ENCODE measurements at places on chromosomes 7 and 10.

GRCh38 chr7:105067691-105068090, 53.7 kb downstream of the KMT2E start:
- no peak for DNase-seq

DNA sequence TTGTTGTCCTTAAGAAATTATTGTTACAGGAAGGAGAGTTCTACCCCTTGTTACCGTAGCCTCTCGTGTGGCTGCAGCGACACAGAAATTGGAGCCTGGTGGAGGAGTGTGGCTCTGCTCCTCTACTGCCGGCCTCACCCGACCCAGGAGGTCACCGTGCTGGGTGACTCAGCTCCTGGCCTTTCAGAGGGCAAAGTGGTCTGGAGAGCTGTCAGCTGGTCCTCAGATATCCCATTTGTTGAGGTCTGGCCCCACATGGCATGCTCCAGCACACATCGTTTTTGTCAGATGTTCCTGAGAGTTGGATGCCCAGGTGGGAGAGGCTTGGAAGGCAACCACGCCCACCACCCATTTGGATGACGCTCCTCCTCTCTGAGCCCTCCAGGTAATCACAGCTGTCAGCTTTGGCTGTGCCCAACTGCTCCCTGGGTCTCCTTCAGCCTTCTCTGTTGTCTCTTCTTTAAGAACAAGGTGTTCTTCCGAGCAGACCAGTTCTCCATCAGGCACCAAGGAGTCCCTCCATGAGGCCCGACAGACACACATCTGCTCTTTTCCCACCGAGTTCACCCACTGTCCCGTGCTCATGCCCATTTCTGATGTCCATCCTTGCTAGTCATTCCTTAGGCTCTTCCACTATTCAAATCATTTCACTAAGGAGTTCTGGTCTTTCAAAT, 80.3 kb downstream of the RAMP3 start:
- no peak for DNase-seq

- DNase-seq = no peak
These were observed 164.1 kb downstream of the PTEN start for GRCh38 chr10:88027570-88027969.

DNA sequence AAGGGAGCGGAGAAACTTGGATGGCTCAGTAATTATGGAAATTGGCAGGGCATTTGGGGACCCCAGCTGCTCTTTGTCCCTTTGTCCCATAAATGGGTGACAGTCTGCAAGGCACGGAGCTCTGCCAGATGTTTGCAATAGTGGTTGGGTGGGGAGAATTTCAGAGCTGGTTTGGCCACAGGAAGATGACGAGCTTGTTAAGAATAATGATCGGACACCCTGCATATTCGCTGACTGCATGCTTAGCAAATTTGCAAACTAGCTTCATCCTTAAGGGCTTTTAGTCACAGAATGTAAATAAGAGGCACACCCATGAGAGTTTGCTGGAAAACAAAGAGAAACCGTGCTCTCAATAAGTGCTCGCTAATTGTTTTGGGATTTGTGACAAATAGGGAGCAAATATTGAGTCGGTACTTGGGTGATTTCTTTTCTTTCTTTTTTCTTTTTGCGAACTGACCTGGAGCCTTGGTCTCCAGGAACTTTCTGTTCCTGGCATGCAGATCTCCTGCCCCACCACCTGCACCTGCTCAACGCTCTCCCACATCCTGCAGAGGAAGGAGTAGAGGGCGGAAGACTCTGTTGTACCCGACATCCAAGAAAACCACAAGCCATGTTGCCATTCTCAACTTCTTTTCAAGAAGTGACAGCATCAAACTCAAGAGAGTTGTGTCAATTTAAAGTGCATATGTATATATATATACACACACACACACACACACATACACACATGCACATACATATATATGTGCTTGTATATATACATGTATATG, 238.9 kb downstream of the CAMK1D start:
- DNase-seq = no peak

- no peak for DNase-seq
These were observed 2.6 kb upstream of the PLCE1 start for GRCh38 chr10:93991114-93991513.

DNA sequence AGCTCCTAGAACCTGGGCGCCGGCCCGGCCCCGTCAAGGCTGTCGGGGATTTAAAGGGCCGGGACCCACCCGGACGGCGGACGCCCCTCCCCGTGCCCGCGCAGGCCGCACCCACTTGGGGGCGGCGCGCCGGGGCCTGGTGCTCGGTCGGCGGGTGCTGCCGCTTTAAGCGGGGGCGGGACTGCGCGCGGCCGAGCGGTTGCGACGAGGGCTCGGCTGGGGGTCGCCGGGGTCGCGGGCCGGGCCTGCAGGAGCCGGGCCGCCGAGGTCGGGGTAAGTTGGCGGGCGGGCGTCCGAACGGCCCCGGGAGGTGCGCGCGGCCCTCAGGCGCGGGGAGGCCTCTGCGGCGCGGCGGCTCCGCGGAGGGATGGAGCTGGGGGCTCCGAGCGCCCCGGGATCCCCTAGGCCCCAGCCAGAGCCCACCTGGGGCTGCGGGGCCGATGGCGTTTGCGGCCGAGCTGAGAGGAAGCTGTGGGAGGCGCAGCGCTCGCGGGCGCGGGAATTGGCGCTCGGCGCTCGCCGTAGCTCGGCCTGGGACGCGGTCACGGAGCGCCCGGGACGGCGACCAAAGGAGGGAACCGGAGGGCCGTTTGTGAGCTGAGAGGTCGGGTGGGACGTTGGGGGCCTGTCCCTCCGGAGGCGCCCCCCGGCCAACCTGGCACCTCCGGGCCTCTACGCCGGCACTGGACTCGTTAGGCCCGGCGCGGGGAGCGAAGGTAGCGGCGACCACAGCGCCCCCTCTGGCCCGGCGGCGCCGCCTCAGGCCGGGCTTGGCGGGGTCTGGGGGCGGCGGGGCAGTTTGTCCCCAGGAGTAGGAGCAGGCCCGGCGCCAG, at the start of gene TRRAP:
Gene TRRAP (plus strand): TSS at position 168 of the 833 bp plus-strand sequence. CDS start 2,619 bp downstream, outside the sequence.
- DNase-seq = peak; percentile 29

- DNase-seq = no peak
These were observed 18.8 kb downstream of the FOXI2 start for GRCh38 chr10:127755753-127756152.

GRCh38 chr7:104267701-104268368, 60.0 kb upstream of the ORC5 start:
- peak; percentile 41 for DNase-seq

DNA sequence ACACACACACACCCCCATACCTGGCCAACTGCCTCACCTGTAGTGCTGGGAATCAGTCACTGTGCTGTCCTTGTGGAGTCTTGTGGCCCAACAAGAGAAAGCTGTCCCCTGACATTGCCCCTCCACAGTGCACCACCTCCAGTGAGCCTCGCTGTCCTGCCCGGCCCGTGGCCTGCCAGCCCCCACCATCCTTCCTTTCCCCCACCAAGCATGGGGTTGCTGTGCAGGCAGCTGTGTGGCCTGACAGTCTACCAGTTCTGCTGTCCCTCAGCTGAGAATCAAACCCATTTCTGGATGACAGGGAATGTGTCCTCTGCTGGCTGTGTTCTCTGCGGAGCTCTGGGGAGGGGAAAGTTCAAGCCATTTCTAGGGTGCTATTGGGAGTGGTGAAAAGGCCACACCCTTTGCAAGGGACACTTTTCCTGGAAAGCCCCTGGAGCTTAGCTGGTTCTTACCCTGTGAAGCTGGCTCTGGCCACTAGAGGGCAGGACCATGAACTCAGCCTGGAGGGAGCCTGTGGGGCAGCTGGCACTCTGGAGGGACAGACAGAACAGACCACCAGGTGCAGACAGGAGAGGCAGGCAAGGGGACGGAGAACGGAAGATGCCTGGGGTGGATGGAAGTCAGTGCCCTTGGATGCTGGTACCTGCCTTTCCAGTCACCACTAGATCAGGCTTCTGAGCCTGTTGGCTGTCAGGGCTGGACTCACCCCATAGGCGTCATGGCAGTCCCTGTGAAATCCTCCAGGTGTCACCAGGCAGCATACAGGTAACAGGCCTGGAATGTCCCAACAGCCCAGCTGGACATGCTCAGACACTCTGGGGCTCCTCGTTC, 10.5 kb upstream of the MTPAP start:
- no peak for DNase-seq

- DNase-seq = no peak
These were observed at the start of gene MBL2 for GRCh38 chr10:52772623-52773022. TSS of gene MBL2 (minus strand) at chr10:52772784. CDS start at chr10:52771635, 1,149 bp downstream.

All from DMS 273 treated with DMSO at 0.1 percent for 48 hours (cell line).